ENCODE measurements at places on chromosomes 1 and 21. TPM values are rescaled to one million over a fixed set of nuclear protein-coding genes. Genes with fewer than 3 reads are reported as not detected.

Gene RGS13
- total RNA-seq, result not detected

Gene B4GALT2
- total RNA-seq, result 1.6 TPM

Gene DMBX1
- total RNA-seq, result not detected

Gene LCE1B
- not detected for total RNA-seq

Gene TEX38
- total RNA-seq, result not detected

Gene UTS2
- not detected for total RNA-seq

Gene TIAM1
- total RNA-seq, result 53.5 TPM

Gene ALX3
- total RNA-seq, result not detected

Gene PRAMEF26
- not detected for total RNA-seq

Gene TMIGD3
- total RNA-seq, result not detected

Gene GJA5
- not detected for total RNA-seq

Gene MROH9
- total RNA-seq, result not detected

Gene TCHH
- not detected for total RNA-seq

Gene FLG2
- total RNA-seq, result not detected

Gene HRNR
- total RNA-seq, result not detected

Gene RCAN3
- total RNA-seq, result 240 TPM

Gene RBP7
- total RNA-seq, result not detected

Gene AADACL4
- total RNA-seq, result not detected

Gene RAB7B
- total RNA-seq, result 0.35 TPM

Gene SERINC2
- total RNA-seq, result 2.7 TPM

Gene S100A9
- 2,269 TPM for total RNA-seq

Gene PCBP3
- 5.2 TPM for total RNA-seq

Gene S100A7A
- total RNA-seq, result not detected

Gene RNU1-1
- total RNA-seq, result 2,444 TPM

Gene C1orf141
- not detected for total RNA-seq

Gene GJA4
- not detected for total RNA-seq

Gene HHIPL2
- 0.98 TPM for total RNA-seq

Gene CFAP107
- not detected for total RNA-seq

Gene TXNIP
- total RNA-seq, result 1,101 TPM

Gene KRTAP12-2
- total RNA-seq, result not detected

Gene KRTAP13-2
- not detected for total RNA-seq

Gene FCGR3A
- not detected for total RNA-seq

Gene OR2T2
- total RNA-seq, result not detected

Gene PDZK1
- not detected for total RNA-seq

Gene PROX1
- total RNA-seq, result not detected
